ENCODE measurements at places on chromosomes 2 and 18.

GRCh38 chr2:141058556-141058955 is 1072.3 kb downstream of the LRP1B start:
- no peak for DNase-seq

- no peak for DNase-seq
Observed at GRCh38 chr2:213923543-213923942, 487.3 kb upstream of the VWC2L start.

DNA sequence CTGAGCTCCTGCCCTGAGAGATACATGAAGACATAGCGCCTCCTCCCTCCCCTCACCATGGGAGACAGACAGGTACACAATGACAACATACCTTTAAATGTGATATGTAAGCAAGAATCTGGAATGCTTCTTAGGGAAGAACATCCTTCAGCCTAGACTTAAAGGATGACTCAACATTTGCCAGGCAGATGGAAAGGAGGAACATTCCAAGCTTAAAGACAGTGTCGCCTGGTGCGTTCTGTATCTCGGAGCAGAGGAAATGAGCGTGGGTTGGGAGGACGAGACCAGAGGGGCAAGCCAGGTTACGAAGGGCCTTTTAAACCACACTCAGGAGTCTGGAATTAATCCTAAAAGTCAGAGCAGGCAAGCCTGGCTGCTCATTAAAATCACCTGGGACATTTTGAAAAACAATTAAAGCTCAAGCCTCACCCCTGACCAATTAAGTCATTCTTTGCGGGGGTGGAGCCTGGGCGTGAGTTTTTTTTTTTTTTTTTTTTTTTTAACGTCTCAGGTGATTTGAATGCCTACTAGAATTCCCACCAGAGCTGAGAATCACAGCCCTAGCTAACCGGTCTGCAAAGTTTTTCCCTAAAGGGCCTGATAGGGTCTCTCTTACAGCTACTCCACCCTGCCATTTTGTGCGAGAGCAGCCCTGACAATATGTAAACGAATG is 131.2 kb upstream of the SEC11C start:
- DNase-seq = no peak

- no peak for DNase-seq
Observed at GRCh38 chr18:25164848-25165811, 186.8 kb downstream of the ZNF521 start.

DNA sequence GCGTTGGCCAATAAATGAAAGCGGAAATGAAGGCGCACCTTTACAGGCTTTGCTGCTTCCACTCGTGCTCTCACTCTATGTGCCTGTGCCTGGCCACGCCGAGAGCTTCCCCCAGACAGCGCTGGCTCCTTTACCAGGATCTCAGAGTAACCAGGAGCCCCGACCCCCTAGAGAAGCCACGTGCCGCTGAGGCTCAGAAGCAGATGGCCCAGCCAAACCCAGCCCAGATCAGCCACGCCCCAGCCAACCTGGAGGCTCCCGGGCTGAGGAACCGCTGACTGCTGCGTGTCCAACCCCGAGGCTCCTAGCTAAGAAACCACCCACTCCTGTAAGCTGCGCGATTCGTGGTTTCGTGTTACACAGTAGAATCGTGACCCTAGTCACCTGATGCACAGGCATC is 199.3 kb downstream of the NCK2 start:
- DNase-seq = no peak

DNA sequence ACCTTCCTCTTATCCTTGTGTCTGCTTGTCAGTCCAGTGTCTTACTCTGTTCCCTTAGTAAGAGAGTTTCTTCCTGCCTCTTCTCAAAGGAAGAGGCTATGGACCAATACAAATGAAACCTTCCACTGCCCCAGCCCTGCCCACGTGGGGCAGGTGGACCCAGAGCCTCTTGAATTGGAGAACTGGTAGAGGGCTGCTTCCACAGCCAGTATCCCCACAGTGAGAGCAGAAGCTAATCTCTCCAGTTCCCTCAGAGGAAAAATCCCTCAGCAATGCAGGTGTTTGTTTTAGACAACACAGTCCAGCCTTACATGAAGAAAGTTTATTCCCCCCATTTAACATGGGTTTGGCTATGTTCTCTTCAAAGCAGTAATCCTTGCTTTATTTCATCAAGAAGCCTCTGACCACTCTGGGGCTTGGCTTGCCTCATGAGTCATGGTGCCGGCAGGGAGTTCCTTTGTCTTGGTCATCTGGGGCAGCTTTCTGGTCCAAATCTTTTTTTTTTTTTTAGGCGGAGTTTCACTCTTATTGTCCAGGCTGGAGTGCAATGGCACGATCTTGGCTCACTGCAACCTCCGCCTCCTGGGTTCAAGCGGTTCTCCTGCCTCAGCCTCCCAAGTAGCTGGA is 6.5 kb upstream of the CYBRD1 start:
- no peak for DNase-seq

DNA sequence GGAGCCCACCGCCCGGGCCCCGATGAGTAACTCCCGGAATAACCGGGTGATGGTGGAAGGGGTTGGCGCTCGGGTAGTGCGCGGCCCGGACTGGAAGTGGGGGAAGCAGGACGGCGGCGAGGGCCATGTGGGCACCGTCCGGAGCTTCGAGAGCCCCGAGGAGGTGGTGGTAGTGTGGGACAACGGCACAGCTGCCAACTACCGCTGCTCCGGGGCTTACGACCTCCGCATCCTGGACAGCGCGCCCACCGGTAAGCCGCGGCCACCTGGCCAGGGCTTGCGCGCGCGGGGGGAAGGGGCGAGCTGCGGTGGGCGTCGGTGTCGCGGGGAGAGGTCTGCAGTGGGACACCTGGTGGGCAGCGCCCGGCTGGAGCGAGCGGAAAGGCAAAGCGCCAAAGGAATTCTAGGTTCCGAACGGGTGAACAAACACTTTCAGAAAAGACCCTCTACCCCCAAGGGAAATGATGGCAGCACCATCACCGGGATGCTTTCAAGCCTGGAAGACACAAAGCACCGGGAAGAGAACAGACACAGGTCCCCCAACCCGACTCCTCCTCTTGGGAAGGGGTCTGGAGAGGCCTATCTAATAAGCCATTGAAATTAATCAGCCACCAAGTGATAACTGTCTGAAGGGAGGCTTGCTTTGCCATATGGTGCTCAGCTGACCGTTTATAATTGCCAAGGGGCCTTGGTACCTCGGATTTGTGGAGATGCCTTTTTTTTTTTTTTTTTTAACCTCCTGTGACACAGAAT is 1.1 kb downstream of the MIB1 start:
- peak; percentile 2 for DNase-seq

GRCh38 chr2:98445683-98446581 is 1.3 kb downstream of the INPP4A start:
- DNase-seq = no peak

DNA sequence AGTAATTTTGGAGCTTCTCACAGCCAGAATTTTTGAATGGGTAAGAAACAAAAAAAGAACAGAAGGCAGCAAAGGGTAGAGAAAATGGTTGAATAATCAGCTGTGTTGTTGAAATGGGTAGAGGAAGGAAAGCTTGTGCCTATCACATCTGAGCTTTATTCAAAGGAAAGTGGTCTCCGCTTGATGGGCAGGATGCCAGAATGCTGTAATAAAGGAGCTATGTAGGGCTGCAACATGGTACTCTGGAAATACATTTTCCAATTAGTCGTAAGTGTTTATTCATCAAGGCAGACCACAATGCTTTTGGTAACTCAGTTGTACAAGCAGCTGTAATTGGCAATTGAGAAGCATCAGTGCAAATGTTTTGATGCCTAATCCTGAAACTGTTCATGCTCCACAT is 196.9 kb downstream of the ICOS start:
- DNase-seq = no peak

- no peak for DNase-seq
Observed at GRCh38 chr18:69213842-69214241, 186.8 kb upstream of the DOK6 start.

DNA sequence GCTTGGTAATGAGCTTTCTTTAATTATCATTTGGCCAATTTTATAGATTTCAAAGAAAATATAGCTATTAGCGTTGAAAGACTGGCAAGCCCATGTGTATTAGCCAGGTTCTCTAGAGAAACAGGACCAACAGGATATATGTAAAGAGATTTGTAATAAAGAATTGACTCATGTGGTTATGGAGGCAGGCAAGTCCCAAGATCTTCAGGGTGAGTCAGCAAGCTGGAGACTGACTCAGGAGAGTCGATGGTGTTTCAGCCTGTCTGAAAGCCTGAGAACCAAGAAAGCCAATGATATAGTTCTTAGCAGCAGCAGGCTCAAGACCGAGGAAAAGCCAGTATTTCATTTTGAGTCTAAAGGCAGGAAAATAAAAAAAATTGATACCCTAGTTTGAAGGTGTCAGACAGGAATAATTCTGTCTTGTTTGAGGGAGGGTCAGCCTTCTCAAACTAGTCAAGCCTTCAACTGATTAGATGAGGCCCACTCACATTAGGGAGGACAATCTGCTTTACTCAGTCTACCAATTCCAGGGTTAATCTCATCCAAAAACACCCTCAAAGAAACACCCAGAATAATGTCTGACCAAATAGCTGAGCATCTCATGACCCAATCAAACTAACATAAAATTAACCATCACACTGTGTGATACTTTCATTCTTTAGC is 78.3 kb upstream of the CRIM1 start:
- no peak for DNase-seq

DNA sequence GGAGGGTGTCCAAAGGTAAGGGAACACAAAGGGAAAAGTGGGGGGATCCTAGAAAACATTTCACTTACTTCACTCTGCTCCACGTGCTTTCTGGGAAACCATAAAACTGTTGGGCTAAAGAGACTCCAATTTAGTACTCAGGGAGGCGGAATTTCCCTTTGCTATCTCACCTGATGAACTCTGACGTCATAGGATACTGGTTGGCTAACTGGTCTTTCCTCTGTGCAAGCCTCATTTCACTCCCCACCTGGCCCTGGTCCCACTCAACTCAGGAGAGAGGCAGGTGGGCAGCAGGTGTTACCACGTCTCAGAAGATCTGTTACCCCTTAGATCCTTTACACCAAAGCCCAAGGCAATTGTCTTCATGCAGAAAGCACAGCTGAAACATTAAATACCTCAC is 51.8 kb upstream of the PMAIP1 start:
- DNase-seq = no peak

GRCh38 chr2:10499911-10500521 is 51.9 kb upstream of the ODC1 start:
- DNase-seq = no peak

GRCh38 chr2:234257859-234258561 is 207.5 kb downstream of the SPP2 start:
- DNase-seq = no peak

DNA sequence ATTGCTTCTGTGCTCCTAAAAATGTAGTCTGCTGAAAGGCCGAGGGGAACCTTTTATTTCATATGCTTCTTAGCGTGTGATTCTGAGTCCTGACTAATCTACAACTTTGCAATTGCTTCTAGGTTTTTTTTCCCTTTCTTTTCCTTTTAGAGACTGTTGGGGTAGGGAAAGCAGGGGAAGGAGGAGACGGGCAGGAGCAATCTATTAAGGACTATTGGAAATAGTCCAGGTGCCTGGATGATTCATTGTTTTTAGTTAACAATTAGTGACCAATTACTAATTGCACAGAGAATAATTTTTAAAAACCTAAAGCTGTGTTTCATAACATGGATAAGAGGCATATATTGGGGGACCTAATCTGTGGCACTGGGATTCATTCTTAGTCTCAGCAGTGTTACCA is 49.4 kb upstream of the STON1 start:
- DNase-seq = no peak

- no peak for DNase-seq
Observed at GRCh38 chr18:44051026-44051425, 629.7 kb upstream of the SETBP1 start.

GRCh38 chr2:109001201-109001600 is 12.2 kb upstream of the EDAR start:
- no peak for DNase-seq

- no peak for DNase-seq
Observed at GRCh38 chr2:240324312-240325015, 111.0 kb upstream of the GPC1 start.

DNA sequence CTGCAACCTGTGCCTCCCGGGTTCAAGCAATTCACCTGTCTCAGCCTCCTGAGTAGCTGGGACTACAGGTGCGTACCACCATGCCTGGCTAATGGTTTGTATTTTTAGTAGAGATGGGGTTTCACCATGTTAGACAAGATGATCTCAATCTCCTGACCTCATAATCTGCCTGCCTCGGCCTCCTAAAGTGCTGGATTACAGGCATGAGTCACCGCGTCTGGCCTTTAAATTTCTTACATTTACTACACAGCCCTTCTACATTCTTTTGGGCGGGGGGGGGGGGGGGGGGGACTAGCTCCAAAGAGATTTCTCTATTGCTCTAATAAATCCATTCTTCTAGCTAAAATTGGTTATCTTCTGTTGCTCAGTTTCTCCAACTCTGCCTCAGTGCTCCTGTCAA is 964.9 kb upstream of the ACVR2A start:
- DNase-seq = no peak

GRCh38 chr2:173043476-173043875 is 32.2 kb upstream of the MAP3K20 start:
- DNase-seq = no peak

- DNase-seq = no peak
Observed at GRCh38 chr2:205629091-205629776, 53.1 kb upstream of the NRP2 start.

DNA sequence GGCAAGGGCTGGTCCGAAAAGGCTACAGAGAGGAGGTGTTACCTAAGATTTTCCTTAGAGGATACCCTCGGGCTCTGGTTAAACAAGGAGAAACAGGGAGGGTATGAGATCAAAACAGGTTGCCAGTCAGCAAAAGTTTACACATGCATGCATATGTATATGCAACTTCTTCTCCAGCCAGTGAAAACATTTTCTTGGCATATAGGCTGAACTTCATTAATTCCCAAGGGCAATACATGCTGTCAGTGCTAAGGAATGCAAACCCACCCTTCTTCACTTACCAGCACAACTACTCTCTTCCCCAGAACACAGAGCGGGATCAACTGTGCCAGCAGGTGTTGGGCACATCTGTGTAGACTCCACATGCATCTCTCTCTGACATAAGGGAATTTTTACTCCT is 176.0 kb downstream of the GFPT1 start:
- DNase-seq = no peak

DNA sequence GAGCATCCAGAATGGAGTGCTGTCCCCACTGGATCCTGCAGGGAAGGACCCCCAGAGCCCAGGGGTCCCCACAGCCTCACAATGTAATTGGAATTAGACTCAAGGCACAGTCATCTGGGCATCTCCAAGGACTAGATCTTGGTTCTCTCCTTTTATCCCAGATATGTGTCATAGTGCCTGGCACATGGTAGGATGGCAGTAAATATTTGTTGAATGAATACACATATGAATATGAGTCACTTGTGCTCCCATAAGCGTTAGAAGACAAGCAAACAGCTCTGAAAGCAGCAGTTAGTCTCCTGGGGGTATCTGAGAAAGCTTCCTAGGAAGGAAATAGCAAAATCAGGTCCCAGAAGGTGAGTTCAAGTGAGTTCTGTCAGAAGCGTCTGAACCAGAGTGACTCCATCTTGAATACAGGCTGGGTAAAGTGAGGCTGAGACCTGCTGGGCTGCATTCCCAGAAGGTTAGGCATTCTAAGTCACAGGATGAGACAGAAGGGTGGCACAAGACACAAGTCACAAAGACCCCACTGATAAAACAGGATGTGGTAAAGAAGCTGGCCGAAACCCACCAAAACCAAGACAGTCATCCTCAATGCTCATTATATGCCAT is 234.1 kb upstream of the ID2 start:
- DNase-seq = no peak

- DNase-seq = no peak
Observed at GRCh38 chr18:55268628-55269275, 309.5 kb upstream of the CCDC68 start.

Measured in activated CD8-positive, alpha-beta memory T cell treated with anti-CD3 and anti-CD28 coated beads for 48 hours (primary cell).